ENCODE measurements at places on chromosomes 12 and 14.

DNA sequence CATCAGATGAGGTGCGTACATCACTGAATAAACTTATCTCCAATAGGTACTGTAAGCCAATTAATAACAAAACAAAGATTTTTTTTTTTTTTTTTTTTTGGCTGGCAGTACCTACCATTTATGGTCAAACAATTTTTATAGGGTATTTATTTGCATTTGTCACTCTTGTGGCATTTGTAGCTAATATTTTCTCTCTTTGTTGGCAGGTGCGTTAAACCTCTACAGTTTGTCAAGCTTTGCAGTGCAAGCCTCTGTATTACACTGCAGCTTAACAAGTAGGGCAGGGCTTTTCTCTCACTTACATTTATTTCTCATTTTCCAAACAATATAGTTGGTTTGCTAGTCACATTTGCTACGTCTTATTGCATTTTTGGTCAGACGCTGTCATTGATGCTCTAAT lies 12.3 kb downstream of the PRPF39 start:
- DNase-seq = no peak

GRCh38 chr14:55309761-55310365 lies 38.6 kb downstream of the FBXO34 start:
- DNase-seq = no peak

- DNase-seq = no peak
These were observed 27.4 kb downstream of the OAS2 start for GRCh38 chr12:113005762-113006161.

DNA sequence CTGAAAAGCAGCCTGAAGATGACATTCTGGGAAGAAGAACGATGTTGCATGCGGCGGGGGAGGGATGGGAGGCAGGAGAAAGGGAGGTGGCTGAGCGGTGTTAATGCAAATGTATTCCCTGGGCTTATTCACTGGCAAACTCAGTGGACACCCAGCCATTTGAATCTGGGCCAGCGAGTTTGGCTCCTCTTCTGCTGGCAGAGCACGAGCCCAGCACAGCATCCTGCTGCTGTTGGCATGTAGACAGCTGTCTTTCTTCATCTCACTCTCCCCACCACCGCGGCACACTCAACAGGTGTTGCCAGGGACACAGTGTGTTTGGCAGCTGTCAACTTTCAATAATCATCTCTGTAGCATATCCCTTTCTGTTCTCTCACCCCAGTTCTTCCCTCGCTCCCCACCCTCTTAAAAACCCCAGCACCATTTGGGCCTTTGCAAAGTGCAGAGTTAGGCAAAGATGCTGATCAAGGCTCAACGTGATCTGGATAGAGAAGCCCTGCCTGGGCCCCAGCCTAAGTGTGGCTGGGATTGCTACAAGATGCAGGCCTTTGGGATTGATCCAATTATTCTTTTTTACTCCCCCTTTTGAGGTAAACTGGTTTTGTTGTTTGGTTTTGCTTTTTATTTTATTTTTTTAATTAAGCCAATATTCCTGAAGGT lies 131.9 kb downstream of the EXOC5 start:
- no peak for DNase-seq

DNA sequence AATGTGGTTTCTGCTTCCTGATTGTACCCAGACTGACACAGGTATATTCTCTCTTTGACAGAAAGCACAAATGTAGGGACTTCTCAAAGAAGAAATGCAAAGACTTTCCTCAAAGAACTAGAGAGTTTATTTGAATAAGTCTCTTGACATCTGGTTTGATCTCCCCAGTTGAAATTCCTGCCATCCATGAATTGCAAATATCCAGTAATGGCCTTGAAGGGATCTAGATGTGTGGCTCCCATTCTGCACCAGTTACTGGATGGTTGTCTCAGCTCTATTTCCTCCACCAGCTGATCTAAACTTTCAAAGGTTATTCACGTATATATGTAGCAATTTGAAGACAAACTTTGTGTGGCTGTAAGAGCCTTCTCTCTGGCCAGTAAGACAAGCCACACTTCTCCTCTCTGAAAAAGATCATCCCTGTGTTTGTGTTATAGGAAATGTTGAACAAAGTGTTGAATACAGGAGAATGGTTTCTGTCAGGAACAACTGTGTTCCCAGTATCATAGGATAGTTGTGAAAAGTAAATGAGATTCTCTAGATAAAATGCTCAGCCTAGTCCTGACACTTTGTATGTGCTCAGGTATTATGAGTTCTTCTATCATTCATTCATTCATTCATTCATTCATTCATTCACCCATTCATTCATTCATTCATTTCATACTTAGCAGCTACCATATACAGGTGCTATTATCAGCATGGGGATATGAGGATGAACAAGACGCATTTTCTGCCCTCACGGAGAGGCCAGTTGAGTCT lies 22.7 kb upstream of the GPRC5A start:
- no peak for DNase-seq

DNA sequence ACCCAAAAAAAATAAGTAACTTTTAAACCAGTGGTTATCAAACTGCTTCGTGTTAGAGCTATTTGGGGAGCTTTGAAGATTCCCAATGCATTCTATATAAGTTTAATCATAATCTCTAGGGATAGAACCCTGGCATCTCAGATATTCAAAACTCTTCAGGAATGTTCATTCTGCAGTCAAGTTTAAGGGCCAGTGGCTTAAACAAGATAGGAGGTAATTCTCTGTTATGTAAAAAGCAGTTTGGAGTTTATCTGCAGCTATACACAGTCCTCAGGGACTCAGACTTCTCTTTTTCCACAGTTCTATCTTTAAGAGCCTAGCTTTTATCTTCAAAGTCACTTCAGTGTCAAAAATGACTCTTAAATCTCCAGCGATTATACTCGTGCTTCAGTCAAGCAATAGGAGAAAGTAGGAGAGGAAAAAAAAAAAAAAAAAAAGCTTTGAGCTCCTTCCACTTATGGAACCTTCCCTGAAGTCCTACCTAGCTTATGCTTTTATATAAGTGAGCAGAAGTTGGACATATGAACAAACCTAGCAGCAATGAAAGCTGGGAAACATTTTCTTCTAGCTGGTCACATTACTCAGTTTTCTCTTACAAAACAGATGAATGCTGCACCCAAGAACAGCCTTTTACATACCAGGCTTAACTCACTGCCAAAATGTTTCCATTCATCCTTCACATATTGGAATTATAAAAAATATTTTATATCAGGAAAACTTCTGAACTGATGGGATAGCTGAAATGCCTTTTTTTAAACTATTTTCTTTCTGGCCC lies 302.8 kb downstream of the FSCB start:
- no peak for DNase-seq

DNA sequence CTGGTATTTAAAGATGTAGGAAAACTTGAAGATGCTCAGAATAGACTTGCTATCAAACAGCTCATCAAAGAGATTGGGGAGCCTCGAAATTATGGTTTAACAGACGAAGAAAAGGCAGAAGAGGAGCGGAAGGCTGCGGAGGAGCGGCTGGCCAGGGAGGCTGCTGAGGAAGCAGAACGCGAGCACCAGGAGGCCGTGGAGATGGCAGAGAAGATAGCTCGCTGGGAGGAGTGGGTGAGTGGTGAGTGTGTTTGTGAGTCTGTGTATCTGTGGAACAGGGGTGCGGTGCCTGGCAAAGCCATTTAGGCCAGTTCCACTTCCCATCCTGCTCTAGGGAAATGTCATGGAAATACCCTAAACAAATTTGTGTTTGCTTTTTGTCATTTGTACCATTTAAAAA lies 19.2 kb upstream of the PAPOLA start:
- DNase-seq = no peak

- no peak for DNase-seq
These were observed 29.0 kb downstream of the GPRC5D start for GRCh38 chr12:12922978-12923377.

DNA sequence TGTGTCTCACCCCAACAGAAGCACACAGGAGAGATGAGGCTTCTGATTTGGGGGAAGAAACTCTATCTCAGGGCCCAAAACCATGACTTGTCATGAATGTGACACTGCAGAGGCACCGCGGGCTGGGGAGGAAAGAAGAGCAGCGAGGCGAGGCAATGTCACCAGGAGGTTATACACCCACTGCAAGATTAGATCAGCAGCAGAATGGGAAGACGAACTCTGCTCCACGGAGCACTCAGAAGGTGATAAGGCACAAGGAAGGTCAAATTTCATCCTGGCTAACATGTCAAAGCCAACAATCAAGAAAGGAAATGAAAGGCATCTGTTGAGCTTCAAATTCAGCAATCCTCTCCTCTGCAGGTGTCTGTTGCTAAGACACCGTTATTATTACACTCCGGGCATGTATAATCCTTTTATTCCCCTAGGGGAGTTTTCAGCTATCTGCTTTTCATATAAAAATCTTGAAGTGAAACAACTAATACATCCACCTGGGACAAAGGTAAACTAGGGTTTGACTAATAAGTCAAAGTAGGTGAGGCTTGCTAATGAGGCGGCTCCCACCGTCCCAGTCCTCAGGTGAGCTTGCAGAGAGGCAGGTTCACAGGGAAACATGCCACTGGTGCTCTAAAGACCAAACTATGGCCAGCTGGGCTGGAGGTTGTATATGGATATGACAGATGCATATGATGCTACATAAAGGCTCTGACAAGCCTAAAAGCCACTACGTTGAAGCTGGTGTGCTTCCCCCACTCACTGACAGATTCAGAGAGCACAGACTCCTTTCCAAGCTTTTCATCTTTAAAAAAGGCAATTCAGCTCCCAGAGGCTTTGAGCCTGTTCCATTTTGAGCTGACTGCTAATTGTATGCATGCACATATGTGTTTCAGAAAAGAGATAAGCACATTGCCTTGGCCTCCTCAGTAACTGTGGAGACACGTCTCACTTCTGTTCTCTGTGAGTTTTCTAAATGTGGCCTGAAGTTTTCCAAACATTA lies 221.2 kb downstream of the NELL2 start:
- DNase-seq = no peak

DNA sequence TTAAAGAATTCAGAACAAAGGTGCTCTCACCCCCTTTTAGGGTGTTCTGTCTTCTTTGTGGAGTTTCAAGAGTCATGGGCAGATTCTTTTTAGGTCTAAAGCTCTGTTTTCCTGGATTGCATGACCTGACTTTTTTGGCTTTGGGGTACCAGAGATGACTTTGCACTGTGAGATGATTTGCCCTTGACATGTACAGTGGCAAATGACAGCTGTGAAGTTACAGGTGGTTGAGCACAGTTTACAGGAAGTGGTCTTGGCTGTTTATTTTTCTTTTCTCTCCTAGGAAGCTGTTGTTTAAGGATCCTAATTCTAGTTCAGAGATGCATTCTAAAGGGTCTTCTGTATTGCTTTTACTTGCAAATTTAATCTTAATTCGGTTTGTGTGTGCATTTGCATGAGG lies 83.8 kb upstream of the METAP2 start:
- no peak for DNase-seq

DNA sequence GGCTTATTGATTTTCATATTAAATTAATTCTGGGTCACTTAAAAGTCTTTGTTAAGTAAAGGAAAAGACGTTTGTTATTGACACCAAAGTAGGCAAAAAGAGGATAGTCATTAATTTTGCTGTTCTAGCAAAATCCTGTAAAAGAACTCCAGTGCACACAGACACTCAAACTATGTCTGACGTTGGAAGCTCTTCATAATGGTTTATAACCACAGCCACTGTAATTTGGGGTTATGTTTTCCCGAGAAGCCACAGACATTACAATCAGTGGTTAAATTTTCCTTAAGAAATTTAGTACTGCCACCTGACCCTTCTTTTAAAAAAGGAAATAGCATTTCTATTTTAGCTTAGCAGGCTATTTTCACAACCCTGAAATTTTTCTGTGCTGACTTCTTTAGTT lies 267.5 kb downstream of the CCDC91 start:
- DNase-seq = no peak

DNA sequence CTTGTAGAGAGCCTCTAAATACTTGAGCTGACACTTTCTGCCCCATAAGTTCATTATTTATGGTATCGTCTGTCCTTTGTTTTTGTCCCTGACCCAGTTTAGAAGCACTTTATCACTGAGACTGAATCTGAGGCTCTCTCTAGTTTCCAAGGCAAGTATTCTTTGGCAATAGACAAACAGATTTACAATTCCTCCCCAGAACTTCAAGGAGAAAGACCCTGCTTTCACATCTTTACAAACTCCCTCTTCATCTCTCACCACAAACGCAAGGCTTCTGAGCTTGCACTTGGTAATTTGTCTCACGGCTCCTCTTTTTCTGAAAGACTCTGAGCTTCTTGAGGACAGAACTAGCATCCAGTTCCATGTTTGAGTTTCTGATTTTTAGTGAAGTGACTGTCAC lies 49.8 kb upstream of the PARP11 start:
- no peak for DNase-seq

GRCh38 chr12:54159589-54159988 lies 29.2 kb downstream of the SMUG1 start:
- no peak for DNase-seq

GRCh38 chr12:127162307-127162706 lies 1104.7 kb upstream of the TMEM132C start:
- DNase-seq = no peak

- no peak for DNase-seq
These were observed 76.6 kb upstream of the OSBPL8 start for GRCh38 chr12:76636121-76636692.

- DNase-seq = no peak
These were observed 30.8 kb downstream of the COA8 start for GRCh38 chr14:103593577-103593976.

DNA sequence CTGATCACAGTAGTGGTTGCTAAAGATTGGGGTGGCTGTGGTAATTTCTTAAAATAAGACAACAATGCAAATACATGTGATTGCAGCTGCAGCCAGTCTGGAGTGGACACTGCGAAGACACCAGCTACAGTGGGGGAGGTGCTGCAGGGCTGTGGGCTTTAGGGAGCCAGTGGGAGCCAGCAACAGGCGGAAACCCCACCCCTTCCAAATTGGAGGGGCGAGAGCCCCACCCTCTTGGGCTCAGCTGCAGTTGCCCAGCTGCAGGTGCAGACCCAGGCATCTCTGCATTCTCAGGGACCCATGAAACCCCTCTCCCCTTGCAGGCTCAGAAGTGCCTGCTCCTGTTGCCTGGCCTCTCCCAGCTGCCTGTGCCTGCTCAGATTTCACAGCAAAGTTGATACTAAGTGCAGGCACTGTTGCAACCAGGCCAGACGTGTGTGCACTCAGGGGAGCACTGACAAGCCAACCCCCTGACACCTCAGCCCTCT lies 104.8 kb downstream of the MYF5 start:
- DNase-seq = no peak

DNA sequence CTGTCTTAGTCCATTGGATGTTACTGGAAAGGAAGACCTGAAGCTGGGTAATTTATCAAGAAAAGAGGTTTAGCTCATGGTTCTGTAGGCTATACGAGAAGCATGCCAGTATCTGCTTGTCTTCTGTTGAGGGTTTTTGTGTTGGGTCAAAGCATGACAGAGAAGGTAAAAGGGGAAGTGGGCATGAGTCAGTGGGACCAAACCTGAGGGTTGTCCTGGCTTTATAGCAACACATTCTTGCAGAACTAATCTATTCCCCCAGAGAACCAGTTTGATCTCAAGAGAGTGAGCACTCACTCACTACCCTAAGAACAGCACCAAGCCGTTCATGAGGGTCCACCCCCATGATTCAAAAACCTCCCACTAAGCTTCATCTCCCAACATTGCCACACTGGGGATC lies 19.0 kb upstream of the KRAS start:
- DNase-seq = no peak

GRCh38 chr14:94046696-94047250 lies 20.6 kb downstream of the OTUB2 start:
- no peak for DNase-seq
